Kidney (tissue), 22 donors: ENCODE measurements at places on chromosomes 13 and 19. TPM values are rescaled to one million over a fixed set of nuclear protein-coding genes. Genes with fewer than 3 reads are reported as not detected.
A peak's percentile ranks its signal among the peaks of the same experiment; 100 is the strongest.

DNA sequence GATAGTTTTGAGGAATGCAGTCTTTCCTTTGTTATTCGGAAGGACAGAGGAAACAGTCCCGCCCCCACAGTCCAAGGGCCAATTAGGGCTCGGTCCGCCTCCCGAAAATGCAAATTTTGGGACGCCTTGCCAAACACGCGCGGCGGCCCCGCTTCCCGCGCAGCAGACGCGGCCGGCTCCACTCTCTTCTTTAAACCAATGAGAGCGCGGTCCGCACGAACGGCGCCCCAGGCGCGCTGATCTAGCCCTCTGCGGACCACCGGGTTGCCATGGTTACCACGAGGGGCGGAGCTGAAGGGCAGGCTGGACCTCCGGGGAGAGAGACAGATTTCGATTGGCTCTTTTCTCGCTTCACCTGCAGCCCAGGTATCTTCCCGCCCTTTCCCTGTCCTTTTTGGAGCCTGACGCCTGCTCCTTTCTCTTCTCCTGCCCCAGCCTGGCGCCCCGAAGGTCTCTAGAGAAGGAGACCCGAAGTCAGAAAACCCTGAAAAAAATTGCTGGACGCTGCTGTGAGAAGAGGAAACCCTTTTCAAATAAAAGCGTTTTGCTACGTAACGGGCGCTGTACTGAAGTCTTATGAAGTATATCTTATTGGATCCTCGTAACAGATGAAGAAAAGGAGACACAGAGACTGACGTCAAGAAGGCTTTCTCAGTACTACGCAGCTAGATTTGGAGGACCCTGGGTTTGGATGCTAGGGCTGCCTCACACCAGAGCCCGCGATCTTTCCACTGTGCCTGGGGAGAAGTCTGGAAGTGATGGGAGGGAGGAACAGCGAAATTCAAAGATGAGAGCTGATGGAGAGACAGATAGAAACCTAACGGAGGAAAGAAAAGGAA lies 2.0 kb downstream of the PTH2 start:
- peak; percentile 85 for DNase-seq

- DNase-seq, result no peak
These were observed 127.5 kb downstream of the KCTD12 start for GRCh38 chr13:76758738-76759137.

TRIM28 gene
- 229 TPM for total RNA-seq

- no peak for DNase-seq
These were observed 36.2 kb downstream of the ERICH4 start for GRCh38 chr19:41478875-41479756.

GRCh38 chr19:33673258-33673875 lies 51.6 kb downstream of the CHST8 start:
- DNase-seq, result no peak

FLT1 gene
- 45.7 TPM for total RNA-seq

VSTM2B gene
- total RNA-seq, result not detected

DNA sequence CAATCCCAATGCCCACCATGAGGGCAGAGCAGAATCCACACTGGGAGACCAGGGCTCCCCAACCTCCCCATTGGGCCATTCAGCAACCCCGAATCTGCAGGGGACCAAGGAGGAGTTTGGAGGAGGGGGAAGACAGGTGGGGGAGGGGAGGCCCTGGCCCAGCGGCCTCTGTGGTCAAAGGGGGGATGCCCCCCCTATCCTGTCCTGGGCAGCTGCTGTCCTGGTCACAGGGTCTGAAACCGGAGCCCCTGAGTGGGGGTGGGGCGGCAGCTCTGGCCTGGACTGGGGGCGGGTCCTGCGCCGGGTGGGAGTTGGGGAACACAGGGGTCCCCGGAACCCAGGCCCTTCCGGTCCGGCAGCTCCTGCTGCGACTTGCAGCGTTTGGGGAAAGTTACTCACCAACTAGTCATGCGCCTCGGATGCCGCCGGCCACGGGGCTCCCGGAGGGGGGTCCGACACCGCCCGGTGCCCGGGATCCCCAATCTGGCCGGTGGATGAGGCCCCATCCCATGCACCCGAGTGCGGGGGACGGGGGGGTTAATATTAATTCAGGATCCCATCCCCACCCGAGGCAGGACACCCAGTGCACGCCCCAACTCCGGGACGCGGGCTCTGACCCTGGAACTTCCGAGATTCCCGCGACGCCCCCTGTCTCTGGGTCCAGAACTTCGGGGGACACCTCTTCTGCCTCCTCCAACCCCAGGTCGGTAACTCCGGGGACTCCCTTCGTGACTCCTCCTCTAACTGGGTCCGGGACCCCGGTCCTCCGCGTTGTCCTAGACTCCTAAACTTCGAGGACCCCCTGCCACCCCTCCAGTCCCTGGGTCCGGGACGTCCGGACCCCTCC lies 872 bp downstream of the HOMER3 start:
- peak; percentile 86 for DNase-seq

NCR1 gene
- total RNA-seq, result 0.91 TPM

- no peak for DNase-seq
These were observed 24.1 kb downstream of the SLC25A30 start for GRCh38 chr13:45393941-45394570.

DNA sequence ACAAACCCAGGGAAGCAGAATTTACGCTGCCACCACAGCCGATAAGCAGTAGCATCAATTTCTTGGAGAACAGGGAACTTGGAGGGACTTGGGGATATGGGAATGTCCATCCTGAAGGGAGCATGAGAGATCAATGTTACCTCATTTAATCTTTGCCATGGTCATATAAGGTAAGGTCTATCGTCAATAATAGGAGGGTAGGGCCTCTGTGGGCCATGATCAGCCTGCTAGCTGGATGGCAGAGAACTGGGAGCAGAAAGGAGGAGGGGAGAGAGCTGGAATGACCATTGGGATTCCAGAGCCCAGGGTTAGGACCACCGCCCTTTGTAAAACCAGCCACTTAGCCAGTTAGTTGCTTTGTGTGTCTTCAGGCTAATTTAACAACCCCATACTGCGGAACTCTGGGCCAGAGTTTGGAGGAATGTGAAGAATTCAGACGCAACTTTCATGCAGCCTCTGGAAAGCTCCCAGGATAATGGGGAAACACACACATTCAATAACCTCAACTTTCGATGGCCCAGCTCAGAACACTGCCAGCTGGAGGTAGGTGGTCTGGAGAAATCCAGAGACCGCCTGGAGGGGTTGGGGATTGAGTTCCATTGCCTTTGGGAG lies 40.3 kb downstream of the ZNF557 start:
- DNase-seq, result no peak

DNA sequence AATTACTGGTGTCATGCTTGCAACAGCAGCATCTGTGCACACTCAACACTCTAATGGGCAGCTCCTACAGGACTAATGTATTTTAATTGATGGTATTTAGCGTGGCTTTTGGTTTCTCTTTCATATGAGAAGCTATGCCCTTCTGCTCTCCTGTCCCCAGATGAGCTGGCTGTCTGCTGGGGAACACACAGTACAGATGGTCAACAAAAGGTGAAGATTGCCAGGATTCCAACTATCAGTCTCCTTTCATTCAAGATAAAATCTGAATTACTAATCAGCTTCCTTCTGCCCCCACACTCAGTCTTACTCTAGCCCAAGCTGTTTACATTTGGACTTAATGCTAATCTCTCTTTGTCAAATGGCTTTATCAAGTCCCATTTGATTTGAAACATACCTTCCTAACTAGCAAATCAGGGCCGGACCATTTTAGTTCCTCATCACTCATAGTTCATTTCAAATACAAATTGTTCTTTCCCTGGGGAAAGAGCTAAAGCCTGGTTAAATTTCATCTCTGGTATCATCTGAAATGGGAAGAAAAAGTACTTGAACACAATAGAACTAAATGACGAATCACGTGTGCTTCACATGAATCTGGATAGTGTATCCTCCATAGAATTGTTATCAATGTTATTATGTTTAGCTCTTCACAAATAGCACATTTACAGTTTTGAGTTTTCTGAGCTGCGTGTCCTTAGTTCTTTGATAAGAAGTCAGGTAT lies 988.0 kb downstream of the PCDH17 start:
- peak; percentile 8 for DNase-seq

- no peak for DNase-seq
These were observed 816 bp downstream of the RPS28 start for GRCh38 chr19:8321986-8322637.

DNA sequence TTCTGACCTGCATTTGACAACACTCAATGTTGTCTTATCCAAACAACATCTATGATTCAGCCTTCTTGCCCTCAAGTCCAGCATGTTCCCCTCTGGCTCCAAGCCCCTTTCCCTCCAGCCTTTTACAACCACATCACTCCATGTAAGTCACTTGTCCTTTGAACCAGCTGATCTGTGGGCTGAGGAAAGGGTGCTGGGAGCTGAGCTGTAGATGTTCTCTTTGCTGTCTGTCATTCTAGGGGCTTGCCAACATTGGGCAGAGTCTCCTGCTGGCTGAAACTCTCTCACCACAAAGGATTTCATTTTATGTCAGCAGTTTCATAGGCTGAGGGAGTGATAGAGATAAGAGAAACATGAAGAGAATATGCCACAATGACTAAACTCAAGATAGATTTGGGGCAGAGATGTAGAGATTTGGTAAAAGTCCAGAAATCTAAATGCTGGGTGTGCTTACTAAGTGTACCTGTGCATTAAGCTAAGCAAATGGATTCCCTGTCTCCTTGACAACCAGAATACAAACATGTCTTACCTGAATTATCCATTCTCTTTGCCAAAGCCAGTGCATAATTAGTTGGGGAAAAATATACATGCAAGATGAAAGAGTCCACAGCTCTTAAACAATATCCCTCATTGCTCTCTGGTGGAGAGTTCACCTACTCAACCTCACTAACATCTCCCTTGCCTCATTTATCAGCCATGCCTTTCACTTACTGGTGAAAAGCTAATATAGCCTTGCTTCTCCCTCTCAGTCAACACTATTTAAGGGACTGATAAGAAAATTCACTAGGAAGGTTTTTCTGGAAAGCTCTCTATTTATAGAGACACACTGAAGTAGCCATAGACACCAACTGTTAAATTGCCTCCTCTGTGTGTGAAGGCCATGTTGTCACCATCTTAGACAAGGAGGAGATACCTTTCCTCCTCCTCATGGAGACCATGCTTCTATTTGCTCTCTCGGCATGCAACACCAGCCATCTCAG lies 175.5 kb upstream of the SERP2 start:
- no peak for DNase-seq

OSCAR gene
- total RNA-seq, result 5.1 TPM

GRCh38 chr19:13077240-13077639 lies 25.4 kb downstream of the LYL1 start:
- peak; percentile 78 for DNase-seq

DNA sequence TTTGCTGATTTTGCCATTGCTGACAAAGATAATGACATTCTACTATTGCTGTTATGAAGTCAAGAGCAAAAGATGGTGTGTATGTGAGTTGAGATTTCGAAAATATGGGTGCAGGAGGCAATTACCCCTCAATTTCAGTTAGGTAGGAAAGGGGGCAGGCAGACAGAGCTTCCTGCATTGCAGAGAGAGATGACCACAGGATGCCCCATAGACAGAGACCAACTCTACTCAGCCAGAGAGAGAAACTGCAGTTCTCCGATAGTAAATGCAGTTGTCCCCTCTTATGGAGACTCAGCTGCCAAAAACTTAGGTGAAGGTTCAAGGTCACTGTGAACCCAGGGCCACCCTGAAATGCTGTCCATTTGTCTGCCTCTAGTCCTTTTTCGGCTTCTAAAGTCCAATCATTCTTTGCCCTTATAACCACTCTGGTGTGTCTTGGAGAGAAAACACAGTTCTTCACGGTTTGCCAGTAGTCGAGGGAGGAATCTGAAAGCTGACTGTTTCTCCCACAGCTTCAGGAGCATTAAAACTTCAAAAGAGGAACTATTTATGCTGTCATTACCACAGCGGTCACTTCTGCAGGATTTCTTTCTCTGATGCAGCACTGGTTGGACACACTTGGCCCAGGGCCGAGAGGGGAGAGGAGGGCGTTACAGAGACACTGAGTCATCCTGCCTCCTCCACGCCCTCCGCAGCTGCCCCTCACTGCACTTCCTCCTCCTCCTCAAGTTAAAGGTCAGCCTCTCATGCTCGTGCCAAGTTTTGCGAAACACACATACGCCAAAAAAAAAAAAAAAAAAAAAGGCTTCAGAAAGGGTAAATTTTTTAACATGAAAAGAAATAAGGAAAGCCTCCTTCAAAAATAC lies 264.3 kb downstream of the FOXO1 start:
- peak; percentile 82 for DNase-seq

MAP2K2 gene
- 105 TPM for total RNA-seq

CEACAM8 gene
- not detected for total RNA-seq

GRCh38 chr19:19588546-19588945 lies 29.9 kb downstream of the PBX4 start:
- DNase-seq, result no peak

CRB3 gene
- 58.2 TPM for total RNA-seq

DNA sequence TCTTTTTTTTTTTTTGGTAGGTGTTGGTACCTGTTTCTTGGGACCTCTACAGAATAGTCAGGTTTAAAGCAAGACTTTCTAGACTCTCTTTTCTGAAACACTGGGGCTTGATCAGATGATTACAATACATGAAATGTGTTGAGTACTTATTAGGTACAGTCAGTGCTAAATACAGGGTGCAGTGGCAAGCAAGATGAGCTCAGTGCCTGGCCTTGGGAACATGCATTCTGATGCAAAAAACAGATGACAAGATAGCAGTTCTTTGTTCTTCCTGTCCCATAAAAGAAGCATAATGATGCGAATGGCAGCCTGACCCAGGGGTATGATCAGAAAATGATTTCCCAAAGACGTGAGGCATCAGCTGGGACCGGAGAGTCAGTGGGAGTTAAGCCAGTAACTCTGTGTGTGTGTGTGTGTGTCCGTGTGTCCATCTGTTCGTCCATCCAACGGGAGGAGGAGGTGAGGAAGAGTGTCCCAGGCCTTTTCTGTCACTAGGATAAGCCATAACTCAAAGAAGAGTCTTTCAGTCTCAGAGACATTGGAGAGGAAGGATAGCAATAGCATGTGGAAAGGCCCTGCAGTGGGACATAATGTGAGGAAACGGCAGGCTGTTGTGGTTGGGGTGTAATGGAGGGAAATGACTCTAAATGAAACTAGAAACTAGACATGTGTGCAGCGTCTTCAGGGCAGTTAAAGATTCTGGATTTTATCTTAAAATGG lies 32.2 kb downstream of the SLAIN1 start:
- DNase-seq, result no peak

DNA sequence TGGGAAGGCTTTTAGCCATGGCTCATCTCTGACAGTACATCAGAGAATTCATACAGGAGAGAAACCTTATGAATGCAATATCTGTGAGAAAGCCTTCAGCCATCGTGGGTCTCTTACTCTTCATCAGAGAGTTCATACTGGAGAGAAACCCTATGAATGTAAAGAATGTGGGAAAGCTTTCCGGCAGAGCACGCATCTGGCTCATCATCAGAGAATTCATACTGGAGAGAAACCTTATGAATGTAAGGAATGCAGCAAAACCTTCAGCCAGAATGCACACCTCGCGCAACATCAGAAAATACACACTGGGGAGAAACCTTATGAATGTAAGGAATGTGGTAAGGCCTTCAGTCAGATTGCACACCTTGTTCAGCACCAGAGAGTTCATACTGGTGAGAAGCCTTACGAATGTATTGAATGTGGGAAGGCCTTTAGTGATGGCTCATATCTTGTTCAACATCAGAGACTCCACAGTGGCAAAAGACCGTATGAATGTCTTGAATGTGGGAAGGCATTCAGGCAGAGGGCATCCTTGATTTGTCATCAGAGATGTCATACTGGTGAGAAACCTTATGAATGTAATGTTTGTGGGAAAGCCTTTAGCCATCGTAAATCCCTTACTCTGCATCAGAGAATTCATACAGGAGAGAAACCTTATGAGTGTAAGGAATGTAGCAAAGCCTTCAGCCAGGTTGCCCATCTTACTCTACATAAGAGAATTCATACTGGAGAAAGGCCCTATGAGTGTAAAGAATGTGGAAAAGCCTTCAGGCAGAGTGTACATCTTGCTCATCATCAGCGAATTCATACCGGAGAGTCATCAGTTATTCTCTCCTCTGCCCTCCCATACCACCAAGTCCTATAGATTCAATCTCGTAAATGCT lies 10.7 kb downstream of the ZNF470 start:
- no peak for DNase-seq
